Mesenchymal stem cell (in vitro differentiated cells and primary cell): ENCODE measurements at places on chromosomes 11 and 22.
A peak's percentile ranks its signal among the peaks of the same experiment; 100 is the strongest.

DNA sequence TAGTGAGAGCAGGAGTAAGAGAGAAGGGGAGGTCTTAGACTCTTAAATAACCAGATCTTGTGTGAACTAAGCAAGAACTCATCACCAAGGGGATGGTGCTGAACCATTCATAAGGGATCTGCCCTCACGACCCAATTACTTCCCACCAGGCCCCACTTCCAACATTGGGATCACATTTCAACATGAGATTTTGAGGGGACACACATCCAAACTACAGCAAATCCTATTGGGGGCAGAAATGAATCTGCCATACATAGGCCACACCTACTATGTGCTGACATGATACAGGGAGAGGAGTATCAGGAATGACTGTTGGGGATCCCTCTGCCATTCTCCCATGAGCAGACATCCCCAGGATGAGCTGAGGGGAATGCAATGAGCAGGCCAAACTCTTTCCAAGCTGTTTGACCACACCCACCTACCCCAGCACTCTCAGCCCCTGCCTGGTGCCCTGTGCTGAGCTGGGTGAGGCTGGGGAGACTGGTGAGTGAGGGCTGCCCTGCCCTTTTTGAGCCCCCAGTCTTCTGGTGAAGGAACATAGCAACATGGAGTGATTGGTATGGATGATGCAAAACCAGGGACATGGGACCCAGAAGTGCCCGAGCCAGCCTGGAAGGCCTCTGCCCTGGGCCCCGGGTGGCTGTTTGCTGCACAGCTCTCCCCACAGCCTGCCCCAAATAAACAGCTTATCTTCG, 1.2 kb upstream of the GTSE1 start:
- no peak for DNase-seq
- no peak overlapping the region for H3K27ac ChIP-seq
- no peaks in the 10 kb centered on the region for H3K27me3 ChIP-seq
- peaks cover 16% of the 10 kb centered on the region for H3K4me1 ChIP-seq

GRCh38 chr11:86442827-86443226, 68.1 kb downstream of the CCDC81 start:
- H3K27me3 ChIP-seq, result no peaks in the 10 kb centered on the region
- peaks cover 6% of the 10 kb centered on the region for H3K4me1 ChIP-seq

DNA sequence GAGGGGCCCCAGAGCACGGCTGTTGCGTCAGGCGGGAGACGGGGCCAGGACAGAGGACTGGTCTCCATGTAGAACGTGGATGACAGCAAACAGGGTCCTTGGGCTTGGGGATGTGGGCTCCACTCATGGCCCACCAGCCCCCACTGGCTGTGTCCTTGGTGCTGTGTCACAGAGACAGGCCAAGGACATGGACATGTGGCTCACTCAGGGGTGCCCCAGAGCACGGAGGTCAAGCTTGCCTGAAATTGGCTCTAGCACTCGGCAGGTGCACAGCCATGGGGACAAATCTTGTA, 14.4 kb downstream of the FADS2 start:
- DNase-seq, result no peak
- H3K4me1 ChIP-seq, result no peaks in the 10 kb centered on the region

GRCh38 chr22:30116362-30117117, 36.3 kb downstream of the HORMAD2 start:
- peak; percentile 15 for DNase-seq
- no peaks in the 10 kb centered on the region for H3K36me3 ChIP-seq
- H3K4me1 ChIP-seq, result peaks cover 2% of the 10 kb centered on the region
- no peaks in the 10 kb centered on the region for H3K27me3 ChIP-seq

- H3K4me1 ChIP-seq, result no peaks in the 10 kb centered on the region
- no peaks in the 10 kb centered on the region for H3K27me3 ChIP-seq
- H3K36me3 ChIP-seq, result no peaks in the 10 kb centered on the region
- no peak overlapping the region for H3K4me3 ChIP-seq
- DNase-seq, result peak; percentile 30
These were observed 186.0 kb upstream of the CTSC start for GRCh38 chr11:88523386-88524071.
